Activated CD4-positive, alpha-beta T cell treated with anti-CD3 and anti-CD28 coated beads for 24 hours (primary cell): ENCODE measurements at places on chromosomes 13 and 19.

DNA sequence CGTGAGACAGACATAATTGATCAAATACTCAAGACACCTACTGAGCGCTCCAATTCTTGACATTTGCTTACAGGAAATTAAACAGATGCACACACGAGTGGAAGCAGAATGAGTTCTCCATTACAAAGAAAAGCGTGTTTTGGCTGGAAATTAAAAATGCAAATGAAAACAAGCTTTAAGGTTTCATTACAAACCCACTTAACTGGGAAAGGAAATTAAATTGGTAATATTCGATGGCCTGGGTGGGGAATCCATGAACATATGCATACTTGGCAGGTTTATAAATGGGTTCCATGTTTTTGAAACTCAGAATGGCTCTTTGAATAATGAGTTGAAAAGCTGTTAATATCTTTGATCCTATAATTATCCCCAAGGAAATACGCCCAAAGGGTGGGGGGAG, 178.0 kb downstream of the IER2 start:
- no peak for DNase-seq

- DNase-seq, result no peak
Observed at GRCh38 chr13:110215606-110216005, 91.4 kb downstream of the COL4A1 start.

DNA sequence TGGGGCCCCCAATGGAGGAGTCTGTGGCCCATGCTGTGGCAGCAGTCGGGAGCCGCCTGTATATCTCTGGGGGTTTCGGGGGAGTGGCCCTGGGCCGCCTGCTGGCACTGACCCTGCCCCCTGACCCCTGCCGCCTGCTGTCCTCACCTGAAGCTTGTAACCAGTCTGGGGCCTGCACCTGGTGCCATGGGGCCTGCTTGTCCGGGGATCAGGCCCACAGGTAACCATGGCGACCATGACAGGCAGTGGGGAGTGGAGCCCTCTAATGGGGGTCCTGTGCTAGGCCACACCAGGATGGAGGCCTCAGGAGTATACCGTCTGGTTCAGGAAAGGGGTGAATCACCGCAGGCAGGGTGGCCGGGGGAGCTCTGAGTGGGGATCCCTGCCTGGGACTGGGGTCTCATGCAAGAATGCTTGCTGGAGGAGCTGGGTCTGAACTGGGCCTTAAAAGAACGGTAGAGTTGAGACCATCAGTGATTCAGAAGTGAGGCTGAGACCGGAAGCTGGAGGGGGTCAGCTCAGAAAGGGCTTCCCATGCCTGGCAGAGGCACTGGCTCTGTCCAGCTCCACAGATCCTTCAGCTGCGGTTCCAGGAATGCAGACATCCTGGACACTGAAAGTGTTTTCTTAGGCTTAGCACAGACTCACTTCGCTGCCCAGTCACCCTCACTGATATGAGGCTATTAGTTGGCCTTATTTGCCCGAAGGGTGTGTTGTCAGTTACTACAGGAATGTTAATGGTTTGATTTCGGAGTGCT, 29.1 kb downstream of the CNFN start:
- no peak for DNase-seq

DNA sequence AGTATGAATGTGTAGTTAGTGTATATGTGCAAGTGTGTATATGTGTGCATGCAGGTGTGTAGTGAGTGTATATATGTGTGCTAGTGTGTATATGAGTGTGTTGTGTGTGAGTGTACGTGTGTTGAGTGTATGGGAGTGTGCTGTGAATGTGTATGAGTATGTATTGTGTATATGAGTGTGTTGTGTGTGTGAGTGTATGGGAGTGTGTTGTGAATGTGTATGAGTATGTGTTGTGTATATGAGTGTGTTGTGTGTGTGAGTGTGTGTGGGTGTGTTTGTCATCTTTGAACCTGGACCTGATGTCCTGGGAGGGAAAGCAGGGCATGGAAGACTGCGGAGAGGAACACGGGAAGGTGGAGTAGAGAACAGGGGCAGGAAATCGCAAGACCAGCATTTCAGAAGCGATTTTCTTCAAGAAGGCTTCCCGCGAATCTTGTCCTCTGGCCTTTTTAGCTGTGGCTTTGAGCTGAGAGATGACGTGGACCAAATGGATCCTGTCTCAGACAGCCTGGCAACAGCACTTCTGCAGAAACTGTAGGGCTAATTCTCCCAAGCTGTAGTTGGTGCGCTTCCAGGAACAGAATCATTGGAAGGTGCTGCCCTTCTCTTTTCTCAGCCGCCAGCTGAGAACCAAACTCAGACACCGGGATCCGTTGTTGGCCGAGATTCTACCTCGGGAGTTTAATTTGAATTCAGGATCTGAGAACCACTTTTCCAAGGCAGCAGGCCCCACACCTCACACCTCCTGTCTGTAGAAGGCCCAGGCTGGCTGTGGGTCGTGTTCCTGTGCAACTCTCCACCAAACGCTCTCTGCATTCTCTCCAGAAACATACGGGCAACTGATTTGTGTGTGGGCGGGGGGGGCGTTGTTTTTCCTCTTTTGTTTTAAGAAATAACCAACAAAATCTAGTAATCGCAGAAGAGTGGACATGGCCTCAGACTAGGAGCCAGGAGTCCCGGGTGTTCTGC, 94.7 kb upstream of the RAP2A start:
- no peak for DNase-seq

- DNase-seq, result no peak
Observed at GRCh38 chr13:113813749-113814434, 50.0 kb downstream of the GAS6 start.

DNA sequence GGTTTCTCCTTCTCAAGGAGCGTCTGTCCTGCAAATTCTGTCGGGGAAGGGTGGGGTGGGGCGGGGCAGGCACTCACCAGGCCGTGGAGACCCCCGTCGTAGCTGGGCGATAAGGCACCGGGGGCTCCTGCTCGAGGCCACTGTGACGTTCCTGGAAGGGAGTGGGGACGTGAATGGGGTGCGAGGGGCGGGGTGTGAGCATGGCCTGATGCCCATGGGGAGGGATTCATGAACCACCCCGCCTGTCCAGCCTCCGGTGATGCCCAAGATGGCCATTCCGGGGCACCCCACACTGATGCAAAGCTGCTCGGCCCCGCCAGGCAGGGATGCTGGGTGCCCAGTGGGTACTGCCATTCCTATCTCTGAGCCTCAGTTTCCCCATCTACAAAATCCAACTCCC, 14.4 kb upstream of the UQCR11 start:
- DNase-seq, result no peak

- DNase-seq, result no peak
Observed at GRCh38 chr13:28464861-28465460, 30.0 kb downstream of the FLT1 start.

DNA sequence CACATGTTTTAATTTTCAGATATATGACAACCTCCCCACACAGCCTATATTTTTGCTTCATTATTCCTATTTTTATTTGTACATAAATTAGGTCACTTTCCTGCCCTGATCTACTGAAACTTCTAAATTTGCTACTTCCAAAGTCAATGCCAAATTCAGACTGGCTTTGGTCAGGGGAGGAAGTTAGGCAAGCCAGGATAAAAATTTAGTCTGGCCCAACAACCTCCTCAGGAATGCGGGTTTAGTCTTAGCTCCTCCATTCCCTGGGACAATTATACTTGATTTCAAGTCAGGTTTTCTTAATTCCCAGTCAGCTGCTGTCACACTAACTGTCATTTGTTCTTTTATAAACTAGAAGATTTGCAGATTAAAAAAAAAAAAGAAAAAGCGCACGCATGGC, 84.3 kb downstream of the TM9SF2 start:
- no peak for DNase-seq

DNA sequence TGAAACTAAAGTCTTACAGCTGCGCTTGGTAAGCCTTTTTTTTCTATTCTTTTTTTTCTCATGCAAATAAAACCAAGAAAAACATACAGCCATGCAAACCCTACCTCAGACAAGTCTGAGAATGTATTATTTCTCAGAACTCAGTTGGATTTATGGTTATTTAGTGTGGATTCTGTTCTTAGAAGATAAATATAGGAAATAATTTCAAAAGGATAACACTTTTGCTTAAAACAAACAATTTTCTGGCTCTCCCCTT, 40.7 kb upstream of the TNFSF11 start:
- no peak for DNase-seq

GRCh38 chr13:65631078-65631477, 1599.1 kb downstream of the PCDH9 start:
- DNase-seq, result no peak

- no peak for DNase-seq
Observed at GRCh38 chr13:57641051-57641450, 9.5 kb downstream of the PCDH17 start.
